ENCODE measurements at places on chromosomes 2 and 18. TPM values are rescaled to one million over a fixed set of nuclear protein-coding genes. Genes with fewer than 3 reads are reported as not detected.
A peak's percentile ranks its signal among the peaks of the same experiment; 100 is the strongest.

PROKR1 gene
- total RNA-seq = not detected

DNA sequence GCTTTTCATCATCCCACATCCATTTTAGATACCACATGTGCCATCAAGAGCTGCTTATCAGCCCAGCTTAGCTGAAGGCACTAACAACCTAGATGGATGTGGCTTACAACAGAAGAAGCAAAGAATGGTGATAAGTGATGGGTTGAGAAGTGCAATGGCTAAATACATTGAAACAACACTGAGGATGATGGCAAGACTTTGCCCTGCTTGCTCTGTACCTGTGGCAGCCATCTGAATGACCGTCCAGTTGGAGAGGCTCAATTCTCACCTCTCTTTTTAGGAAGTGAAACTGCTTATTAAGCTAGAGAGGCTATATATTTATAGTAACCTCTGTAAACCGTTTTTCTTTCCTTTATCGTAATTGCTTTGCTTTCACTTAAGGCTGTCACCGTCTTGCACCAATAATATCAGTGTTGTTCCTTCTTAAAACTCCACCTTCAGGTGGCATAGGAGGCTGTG, 5.7 kb downstream of the GPATCH11 start:
- no peak for DNase-seq

GRCh38 chr18:56575819-56576663, 62.4 kb downstream of the TXNL1 start:
- DNase-seq = peak; percentile 19

DNA sequence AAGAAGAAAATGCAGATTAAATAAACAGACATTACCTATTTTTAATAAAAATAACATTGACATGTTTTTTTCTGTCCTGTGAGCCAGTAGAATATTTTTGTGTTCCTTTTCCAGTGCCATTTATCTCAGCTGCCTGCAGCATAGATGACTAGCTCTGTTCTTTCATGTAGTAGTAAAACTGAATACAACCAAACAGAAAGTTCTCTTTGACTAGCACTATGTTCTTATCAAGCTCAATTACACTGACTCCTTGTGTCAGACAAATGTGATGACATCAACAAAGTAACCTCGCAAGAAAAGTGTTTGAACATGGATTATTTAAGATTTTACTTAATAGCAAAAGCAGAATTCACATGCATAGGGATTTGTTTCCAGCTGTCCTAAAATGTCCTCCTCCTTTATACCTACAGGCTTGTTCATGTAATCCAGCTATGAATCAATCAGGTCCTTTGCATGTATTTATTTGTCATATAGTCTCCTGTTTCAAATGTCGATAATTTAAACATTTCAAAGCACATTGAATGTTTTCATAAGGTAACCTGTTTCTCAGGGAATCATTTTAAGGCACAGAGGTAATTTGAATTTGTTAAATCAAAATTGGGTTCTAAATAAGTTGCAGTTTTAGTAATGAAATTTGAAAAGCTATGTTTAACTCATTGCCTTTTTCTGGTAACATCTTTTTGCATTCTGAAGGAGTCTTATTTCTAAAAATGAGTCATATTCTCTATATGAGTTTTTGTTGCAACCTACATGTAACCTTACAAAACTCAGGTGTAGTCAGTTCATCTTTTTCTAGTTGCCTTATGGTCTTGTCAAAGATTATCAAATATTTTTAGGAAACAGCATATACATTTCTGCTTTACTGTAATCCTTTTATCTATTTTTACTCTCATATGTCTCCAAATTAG, 215.3 kb upstream of the GULP1 start:
- DNase-seq = no peak
